Left ventricle myocardium inferior (tissue), 1 donor: ENCODE measurements at places on chromosomes 7 and 10.

- DNase-seq = peak; percentile 88
Measured at GRCh38 chr10:80158598-80159127, 26.1 kb downstream of the PLAC9 start.

DNA sequence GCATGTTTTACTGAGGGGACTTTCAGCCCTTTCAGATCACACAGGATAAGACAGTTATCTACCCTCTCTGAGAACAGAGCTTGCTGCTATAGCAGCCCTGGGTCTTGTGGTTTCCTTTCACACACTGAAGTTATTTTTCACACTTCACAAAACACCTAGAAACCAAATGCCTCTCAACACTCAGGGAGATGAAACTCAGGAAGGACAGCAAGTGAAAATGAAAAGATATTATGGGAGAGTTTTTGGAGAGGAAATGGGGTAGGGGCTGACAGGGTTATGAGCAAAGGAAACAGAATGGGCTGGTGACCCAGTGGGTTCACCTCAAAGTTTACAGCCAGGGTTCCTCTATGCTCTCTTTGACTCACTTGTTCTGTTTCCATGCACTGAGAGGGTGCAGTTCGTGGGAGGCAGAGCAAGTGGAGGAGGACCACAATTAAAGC lies 17.0 kb upstream of the GIMAP2 start:
- DNase-seq = no peak

GRCh38 chr7:7399707-7400106 lies 136.0 kb downstream of the COL28A1 start:
- DNase-seq = no peak

DNA sequence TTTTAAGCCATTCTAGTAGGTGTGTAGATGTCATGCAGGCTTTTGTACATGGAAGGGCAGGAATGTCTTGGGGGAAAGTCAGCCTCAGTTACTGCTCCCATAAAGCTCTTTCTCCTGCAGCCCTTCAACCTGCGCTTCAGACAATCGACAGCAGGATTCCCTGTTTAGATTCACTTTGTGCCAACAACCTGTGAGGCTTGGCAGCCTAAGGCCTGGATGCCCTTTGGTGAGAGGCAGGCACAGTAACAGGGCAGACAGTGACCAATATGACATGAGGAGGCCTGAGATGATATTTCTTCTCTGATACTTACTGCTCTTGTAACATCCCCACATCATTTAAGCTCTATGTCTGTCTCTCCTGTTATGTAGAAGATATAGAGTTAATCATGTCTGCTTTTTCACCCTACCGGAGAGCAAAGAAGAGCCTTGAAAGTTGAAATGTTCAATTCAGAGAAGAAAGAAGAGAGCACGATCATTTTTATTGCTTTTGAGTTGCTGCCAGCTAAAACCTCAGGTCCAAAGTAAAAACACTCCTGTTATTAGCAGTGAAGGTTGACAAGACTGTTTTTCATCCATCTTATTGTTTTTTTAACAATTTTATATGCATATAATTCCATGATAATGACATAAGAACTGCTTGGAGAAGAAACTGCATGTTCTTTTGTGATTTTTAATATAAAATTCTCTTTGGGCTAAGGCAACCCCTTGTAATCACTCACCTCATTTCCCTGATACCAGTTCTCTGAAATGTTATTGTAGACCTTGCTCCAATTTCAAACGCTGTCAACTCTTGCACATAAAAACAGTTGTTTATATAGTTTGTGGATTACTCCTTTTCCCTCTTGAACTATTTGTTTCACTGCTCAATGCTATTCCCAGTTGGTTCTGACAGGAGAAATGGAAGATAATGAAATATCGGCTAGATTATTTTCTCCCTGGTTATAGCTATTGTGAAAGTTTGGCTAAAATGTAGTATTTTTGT lies 140.9 kb downstream of the GALNT17 start:
- no peak for DNase-seq

DNA sequence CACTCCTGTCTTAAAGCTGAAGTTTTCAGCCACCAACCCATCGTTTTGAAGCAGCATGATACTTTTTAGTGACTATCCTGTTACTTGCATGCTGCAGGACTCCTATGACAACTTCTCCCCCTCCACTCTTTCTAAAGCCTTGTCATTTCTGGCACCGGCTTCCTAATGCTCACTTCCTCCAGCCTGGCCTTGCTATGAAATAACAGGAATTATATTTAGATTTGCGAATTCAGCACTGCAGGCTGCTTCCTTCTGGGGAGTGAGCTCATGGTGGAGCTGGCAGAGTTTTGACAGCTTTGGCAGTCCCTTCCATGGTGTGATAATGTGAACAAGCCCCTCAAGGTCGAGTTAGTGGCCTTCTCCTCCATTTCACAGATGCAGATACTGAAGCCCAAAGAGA lies 13.4 kb downstream of the BLNK start:
- no peak for DNase-seq

- no peak for DNase-seq
Measured at GRCh38 chr7:34837801-34838201, 179.8 kb downstream of the NPSR1 start.
